ENCODE measurements at places on chromosomes 7 and 10. TPM values are rescaled to one million over a fixed set of nuclear protein-coding genes. Genes with fewer than 3 reads are reported as not detected.

PITX3 gene
- total RNA-seq = not detected

GRCh38 chr10:14843327-14843988, 5.4 kb downstream of the HSPA14 start:
- no peak for DNase-seq

GCK gene
- not detected for total RNA-seq

GRCh38 chr7:129800901-129801300, 151.9 kb downstream of the UBE2H start:
- DNase-seq = no peak

DNA sequence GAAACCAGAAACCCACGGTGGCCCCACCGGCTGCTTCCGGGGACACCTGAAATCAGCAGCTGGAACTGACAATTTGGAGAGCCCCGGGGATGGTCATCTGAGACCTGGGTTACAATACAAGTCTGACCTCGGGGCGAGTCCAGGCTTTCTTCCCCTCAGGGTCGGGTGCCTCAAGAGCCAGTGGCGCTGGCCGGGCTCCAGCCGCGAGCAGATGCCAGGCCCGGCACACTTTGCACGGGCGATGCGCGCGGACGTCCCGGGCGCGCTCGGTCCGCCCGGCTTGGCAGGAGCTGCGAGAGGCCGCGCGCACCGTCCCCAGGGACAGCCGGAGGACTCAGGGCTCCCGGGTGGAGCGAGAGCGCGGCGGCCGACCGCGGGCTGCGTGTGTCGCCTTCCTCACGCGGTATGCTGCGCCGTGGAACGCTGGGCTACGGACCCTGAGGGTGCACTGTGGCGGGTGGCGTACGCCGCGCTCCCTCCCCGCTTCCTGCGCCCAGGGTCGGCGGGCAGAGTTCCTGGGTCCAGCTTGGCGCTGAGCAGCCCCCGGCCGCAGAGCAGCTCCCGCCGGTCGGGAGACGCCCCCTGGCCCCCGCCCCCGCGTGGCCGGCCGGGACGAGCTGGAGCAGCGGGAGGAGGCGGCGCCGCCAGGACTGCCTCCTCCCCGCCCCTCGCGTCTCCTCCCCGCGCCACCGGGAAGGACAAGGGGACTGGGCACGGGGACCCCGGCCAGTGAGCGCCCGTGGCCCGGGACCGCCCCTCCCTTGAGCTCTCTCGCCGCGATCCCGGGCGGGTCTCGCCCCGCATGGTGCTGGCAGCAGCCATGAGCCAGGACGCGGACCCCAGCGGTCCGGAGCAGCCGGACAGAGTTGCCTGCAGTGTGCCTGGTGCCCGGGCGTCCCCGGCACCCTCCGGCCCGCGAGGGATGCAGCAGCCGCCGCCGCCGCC, at the start of gene RBM20:
RBM20 (plus strand) TSS at position 684 of the 945 bp plus-strand sequence; CDS start at position 803, 119 bp downstream.
- DNase-seq = peak; percentile 74

GRCh38 chr7:129169171-129169671, 19.2 kb upstream of the SMO start:
- peak; percentile 90 for DNase-seq

- no peak for DNase-seq
Observed at GRCh38 chr10:7477538-7478334, 66.9 kb upstream of the SFMBT2 start.

DNA sequence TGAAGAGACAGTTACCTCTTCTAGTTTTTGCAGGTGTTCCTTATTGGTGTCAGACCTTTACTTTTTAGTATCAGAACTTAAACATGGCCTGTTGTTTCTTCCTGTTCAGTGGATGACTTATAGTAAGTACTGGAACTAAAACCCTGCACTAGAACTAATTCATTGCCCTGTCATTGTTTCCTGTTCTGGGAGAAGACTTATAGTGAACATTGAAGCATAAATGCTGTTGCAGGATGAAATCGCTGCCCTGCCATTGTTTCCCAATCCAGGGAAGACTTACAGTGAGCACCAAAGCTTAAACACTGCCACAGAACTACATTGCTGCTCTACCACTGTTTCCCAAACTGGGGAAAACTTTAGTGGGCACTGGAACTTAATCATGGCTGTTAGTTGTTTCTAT, 13.1 kb downstream of the IPMK start:
- DNase-seq = no peak

BAG3 gene
- 12.7 TPM for total RNA-seq

DNA sequence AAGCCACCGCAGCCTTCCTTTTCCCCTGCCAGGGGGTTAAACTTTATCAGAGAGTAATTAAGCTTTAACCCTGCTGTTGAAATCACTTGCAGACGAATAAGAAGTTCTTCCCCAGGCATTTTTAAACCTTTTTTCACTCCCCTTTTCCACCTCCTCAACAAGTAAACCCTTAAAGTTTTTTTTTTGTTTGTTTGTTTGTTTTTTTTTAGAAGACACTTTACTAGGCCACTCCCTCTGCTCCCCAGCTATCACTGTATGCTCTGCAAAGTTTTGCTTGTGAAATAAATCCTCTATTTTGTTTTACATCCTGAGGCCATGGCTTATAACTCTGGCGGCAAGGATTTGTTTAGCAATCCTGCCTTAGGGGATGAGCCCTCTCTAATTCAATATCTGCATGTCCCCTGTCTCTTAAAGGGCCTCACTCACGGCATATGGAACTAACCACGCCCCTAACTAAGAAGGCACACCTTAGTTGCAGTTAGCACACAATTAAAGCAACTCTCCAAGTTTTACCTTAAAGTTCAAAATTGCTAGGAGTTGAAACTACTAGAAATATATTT, 1354.7 kb upstream of the LRRTM3 start:
- no peak for DNase-seq

BCL7B gene
- total RNA-seq = 32.9 TPM

DNA sequence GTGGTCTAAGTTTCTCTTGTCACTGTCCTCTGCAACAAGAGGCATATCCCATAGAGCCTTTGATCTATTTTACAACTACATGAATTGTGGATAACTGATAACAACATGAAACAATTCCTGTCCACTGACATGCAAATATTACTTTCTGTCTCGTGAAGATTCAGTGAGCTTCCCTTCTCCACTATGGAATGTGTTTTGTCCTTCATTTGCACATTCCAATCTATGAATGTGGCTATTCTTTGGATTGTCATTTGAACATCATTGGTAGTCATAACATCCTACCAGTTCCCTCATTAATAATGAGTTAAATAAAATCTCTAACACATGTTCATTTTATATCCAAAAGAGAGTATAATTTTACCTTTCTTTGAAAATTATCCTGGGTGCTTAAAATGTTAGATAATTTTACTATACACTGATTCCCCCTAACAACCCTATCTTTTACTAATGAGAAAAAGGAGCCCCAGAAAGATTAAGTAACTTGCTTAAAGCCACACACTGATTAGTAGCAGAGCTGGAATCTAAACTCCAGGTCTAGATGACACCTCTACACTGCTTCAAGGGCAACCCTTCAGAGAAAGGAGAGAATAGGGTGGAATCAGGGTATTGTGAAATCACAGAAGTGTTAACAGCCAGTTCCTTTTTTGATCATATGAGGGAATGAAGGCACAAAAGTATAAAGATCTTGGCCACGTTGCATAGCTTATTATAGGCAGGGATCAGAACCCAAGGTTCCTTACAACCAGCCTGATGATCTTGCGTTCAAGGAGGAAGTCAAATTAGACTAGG, 39.1 kb downstream of the PDE1C start:
- no peak for DNase-seq

ATP5F1C gene
- total RNA-seq = 209 TPM
